ENCODE measurements at places on chromosomes 6 and 20. TPM values are rescaled to one million over a fixed set of nuclear protein-coding genes. Genes with fewer than 3 reads are reported as not detected.
A peak's percentile ranks its signal among the peaks of the same experiment; 100 is the strongest.

Gene NOX3
- not detected for total RNA-seq

DNA sequence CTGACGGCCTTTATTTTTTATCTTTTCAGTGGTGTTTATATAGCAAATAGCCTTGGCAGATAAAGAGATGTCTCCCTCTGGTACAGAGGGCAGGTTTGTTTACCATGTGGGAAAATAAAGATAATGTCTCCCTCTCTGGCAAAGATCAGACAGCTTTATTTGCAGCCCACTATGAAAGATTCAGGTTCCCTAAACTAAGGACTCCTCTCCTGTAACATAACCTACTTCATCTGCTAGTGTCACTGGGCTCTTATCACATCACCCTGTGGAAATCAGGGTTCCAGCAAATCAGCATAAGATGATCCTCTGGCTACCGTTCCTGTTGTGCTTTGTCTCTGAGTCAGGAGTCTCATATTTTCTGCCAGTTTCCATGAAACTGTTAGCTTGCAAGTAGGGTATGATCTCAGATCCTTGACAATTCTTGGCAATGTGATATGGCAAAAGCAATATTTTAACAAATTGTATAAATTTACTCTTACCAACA lies 3.1 kb downstream of the FBXL4 start:
- no peaks in the 10 kb centered on the region for H3K27me3 ChIP-seq
- H3K36me3 ChIP-seq = no peaks in the 10 kb centered on the region
- no peaks in the 10 kb centered on the region for H3K4me1 ChIP-seq
- DNase-seq = peak; percentile 69
- no peak overlapping the region for H3K27ac ChIP-seq

GRCh38 chr20:25198663-25199383 lies 3.3 kb downstream of the ENTPD6 start:
- no peak overlapping the region for H3K27ac ChIP-seq
- no peaks in the 10 kb centered on the region for H3K27me3 ChIP-seq
- H3K4me1 ChIP-seq = peaks cover 3% of the 10 kb centered on the region
- no peak overlapping the region for H3K4me3 ChIP-seq
- DNase-seq = no peak

- no peak for DNase-seq
- H3K4me1 ChIP-seq = peaks cover 8% of the 10 kb centered on the region
- H3K36me3 ChIP-seq = no peaks in the 10 kb centered on the region
- H3K27me3 ChIP-seq = no peaks in the 10 kb centered on the region
- H3K4me3 ChIP-seq = no peak overlapping the region
- no peak overlapping the region for H3K27ac ChIP-seq
Observed at GRCh38 chr6:47170617-47170947, 128.4 kb upstream of the ADGRF1 start.

DNA sequence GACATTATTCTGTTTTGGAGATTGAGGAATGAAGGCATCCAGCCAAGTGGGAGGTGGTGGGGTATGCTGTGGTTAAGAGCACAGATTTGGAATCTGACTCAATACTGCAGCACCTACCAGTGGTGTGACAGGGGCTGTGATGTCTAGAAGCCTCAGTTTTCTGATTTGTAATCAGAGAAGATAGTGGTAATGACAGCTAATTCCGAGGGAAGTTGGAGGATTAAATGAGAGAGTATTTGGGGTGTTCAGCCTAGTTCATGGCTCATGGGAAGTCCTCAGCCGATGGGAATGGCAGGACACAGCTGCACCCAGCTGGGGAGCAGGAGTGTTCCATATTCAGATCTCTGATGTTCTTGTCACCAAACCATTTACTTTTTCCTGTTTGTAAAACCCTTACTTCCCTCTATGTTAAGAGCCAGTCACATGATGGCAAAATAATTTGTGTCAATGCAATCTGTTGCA lies 9.3 kb downstream of the SLC9A8 start:
- H3K4me1 ChIP-seq = peaks cover 5% of the 10 kb centered on the region
- peaks cover 10% of the 10 kb centered on the region for H3K36me3 ChIP-seq
- H3K4me3 ChIP-seq = no peak overlapping the region
- no peaks in the 10 kb centered on the region for H3K27me3 ChIP-seq
- peak; percentile 62 for DNase-seq

DNA sequence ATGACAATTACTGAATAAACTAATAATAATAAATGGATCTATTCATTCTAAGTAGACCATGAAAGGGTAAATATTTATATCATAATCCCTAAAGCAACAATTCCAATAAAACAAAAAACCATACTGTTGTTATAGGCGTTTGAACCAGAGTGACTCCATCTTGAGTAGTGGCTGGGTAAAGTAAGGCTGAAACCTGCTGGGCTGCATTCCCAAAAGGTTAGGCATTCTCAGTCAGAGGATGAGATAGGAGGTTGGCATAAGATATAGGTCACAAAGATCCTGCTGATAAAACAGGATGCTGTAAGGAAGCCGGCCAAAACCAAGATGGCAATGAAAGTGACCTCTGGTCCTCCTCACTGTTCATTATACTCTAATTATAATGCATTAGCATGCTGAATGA lies 8.3 kb downstream of the OR2H1 start:
- no peak for DNase-seq
- no peaks in the 10 kb centered on the region for H3K36me3 ChIP-seq
- no peaks in the 10 kb centered on the region for H3K27me3 ChIP-seq
- no peak overlapping the region for H3K27ac ChIP-seq
- no peak overlapping the region for H3K4me3 ChIP-seq

Data from fibroblast of lung (primary cell).